Activated CD4-positive, alpha-beta memory T cell treated with anti-CD3 and anti-CD28 coated beads for 36 hours (primary cell): ENCODE measurements at places on chromosomes 2 and 18.

DNA sequence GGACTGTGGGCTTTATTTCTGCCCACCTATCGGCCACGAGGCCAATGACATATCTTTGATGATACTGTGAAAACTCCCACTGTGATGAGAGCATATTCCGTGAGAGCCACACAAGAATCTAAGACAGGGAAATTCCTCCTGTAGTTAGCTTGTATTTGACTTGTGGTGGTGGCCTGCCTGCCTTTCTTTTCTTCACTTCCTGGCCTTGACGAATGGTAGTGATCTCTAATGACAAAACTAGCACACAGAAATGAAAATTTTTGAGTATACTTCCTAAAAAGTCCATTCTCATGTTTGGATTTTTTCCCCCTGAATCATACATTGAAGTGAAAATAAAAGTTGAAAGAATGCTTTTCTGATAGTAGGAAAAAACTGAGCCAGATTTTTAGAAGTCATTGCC lies 94.4 kb downstream of the MGAT5 start:
- no peak for DNase-seq

- no peak for DNase-seq
These were observed 18.4 kb downstream of the PREPL start for GRCh38 chr2:44342854-44343253.

GRCh38 chr2:19484736-19485135 lies 126.3 kb upstream of the OSR1 start:
- DNase-seq = no peak

DNA sequence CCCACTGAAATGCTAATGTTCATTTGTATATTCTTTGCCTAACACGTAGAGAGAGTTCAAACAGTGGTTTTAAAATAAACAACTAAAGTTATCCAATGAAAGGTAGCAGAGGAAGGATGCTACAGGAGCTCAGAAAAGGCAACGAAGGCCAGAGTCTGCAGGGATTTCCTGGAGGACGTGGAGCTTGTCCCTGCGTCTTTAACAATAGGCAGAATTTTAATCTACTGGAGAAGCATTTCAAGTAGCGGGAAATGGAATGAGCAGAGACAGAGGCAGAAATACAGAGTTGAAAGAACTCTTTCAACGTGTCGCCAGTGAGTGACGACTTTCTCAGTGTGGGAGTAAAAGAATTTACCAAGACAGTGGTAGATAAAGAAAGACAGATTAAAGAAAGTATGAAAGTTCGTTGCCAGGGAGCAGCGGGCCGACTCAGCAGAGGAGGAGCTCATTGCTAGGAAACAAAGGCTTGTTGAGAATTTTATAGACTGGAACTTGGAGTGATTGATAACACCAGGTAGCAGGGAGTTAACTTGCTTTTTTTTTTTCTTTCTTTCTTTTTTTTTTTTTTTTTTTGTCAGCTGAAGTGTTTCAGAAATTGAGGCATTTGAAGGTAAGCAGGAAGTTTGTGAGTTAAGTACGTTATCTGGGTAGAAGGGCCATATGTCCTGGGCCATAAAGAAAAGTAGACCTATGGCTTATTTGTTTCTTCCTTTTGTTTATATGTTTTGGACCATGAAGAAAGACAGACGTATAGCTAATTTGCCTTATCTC lies 625 bp upstream of the NBAS start:
- DNase-seq = peak; percentile 60

GRCh38 chr2:220660277-220661145 lies 911.6 kb downstream of the EPHA4 start:
- no peak for DNase-seq

- DNase-seq = peak; percentile 54
These were observed 675 bp downstream of the PRKD3 start for GRCh38 chr2:37323781-37324535.

DNA sequence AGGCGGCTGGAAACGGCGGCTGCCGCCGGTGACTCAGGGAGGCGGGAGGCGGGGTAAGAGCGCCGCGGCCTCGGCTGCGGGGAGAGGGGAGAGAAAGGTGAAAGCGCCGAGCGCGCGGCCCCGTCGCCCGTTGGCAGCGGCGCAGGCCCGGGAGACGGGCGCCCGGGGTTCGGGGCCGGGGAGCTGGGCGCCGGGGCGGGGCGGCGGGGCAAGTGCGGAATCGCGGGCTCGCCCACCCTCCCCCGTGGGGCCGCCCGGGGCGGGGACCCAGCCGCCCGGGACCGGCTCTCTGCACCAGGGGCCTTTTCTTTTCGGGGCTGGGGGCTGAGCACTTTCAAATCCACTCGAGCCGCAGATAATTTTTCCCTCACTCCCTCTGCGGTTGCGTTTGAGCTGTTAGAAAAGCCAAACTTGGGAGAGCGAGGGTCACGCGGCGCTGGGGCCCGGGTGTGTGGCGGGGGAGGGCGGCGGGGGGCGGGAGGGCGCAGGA lies 266 bp downstream of the KDM3A start:
- DNase-seq = no peak

GRCh38 chr2:205755923-205756322 lies 73.6 kb downstream of the NRP2 start:
- no peak for DNase-seq

DNA sequence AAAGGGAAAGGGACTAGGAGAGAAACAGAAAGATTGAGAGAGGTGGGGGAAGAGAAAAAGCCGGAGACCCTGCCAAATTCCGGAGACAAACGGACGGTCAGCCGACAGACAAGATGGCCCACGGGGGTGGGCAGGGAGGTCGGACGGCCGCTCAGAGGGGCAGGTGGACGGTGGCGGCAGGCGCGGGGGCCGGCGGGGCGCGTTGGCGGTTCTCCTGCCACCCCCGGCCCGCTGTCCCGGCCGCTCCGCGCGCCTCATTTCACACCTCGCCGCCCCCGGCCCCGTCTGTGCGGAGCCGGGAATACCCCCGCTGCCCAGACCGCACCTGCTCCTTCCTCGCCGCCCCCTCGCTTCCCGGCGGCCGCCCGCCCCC lies 935 bp downstream of the SLC30A3 start:
- peak; percentile 18 for DNase-seq

GRCh38 chr18:154151-154550 lies 4.2 kb upstream of the USP14 start:
- no peak for DNase-seq

DNA sequence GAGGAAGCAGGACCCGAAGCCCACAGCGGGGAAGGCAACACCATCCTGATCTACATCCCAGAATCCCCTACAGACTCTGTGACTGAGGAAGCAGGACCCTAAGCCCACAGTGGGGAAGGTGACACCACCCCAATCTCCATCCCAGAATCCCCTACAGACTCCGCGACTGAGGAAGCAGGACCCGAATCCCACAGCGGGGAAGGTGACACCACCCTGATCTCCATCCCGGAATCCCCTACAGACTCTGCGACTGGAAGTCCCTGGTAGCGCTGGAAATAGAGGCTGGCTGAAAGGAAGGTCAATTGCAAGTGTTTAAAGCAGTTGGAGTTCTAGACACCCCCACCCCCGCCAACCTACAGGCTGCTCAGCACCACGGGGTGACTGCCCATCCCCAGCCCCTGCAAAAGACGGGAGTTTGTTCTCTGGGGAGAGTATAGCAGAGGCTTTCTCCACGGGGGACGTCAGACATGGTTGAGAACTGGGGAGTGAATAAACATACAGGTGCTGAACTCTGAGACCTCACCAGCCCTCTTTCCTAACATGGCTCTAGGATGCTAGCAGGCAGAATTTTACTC lies 21.0 kb downstream of the CIB4 start:
- no peak for DNase-seq

DNA sequence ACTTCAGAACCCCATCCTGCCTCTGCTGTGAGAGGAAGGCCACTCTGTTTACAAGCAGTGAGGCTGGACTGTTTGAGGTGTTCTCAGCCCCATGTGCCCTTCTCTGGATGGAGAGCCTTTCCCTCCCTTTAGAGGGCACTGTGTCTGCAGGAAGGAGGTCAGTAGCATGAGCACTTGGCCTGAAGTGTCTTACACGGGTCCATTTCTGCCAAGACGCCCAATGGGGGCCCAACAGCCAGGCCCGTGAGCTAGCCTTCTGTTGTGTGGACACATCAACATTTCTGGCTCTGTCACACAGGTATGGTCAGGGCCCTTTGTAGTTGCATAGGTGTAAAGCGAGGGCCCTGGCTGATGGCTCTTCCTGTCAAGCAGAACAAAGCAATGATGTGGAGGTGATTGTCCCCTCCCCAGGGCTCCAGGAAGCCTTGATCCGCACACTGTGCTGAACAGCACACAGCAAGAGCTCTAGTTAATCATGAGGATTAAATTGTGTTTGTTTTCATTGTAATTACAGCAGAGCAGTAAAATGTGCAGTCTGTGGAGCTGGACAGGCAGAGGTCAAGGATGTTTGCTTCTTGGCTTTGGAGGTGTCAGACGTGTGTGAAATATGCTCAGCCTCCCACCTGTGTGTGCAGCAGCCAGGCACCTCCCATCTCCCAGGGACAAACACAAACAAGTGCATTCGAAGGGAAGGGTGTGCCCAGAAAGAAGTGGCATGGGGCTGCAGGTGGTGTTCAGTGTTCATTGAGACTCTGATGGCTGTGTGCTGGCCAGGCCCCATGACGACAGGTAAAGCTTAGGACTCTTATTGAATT lies 132.1 kb downstream of the SH3RF3 start:
- no peak for DNase-seq

- DNase-seq = no peak
These were observed 234.4 kb upstream of the FIGN start for GRCh38 chr2:163970058-163970813.

GRCh38 chr2:37774976-37775907 lies 103.8 kb upstream of the CDC42EP3 start:
- no peak for DNase-seq

DNA sequence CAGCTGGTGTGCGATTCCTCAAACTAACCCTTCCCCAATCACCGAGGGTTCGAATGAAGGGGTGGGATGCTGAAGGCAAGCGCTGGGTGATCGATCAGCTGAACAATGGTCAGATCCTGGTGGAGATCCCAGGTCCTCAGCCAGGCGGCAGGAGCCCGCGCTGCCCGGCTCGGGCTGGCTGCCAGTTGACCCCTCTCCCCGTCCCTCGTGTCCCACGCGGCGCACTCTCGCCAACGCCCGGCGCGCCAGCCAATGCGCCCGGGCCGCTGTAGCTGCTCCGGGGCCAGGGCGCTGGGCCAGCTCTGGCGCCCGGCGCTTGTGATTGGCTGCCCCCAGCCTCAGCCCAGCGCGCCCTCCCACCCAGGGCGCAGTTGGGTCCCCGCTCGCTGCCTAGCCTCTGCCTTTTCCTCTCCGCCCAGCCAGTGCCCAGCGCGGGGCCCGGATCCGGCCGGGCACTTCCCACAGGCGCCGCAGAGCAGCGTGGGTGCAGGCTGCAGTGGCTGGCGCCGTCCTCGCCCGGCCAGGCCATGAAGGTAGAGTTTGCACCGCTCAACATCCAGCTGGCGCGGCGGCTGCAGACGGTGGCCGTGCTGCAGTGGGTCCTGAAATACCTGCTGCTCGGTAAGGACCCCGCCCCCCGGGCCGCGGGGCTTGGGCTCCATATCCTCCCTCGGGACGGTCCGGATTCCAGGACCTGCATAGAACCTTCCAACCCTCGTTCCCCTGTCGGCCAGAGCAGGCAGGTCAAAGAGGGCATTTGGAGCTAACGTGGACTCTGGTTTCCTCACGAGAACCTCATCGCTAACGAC lies at the start of gene MOGAT1:
Gene MOGAT1 (plus strand): TSS at position 400 of the 809 bp plus-strand sequence. CDS start 128 bp downstream, at position 528.
- peak; percentile 14 for DNase-seq

GRCh38 chr2:9820020-9820973 lies 23.0 kb upstream of the TAF1B start:
- no peak for DNase-seq

DNA sequence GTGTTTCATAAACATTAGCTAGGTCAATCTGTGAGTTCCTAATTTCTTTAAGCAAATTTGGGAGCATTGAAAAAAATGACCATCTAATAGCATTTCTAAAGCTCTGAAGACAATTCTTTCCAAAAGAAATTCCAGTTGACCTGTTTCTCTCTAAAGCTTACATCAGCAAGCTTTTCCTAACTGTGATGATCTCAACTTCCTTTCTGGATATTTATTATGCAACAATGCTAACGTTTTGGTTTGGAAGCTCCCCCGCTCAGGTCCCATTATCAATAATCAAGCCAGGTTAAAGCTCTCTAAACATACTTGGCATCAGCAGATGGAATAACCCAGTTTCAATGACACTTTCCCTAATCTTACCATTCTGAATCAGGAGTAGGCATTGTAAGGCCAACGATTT lies 196.3 kb upstream of the TANK start:
- DNase-seq = no peak

DNA sequence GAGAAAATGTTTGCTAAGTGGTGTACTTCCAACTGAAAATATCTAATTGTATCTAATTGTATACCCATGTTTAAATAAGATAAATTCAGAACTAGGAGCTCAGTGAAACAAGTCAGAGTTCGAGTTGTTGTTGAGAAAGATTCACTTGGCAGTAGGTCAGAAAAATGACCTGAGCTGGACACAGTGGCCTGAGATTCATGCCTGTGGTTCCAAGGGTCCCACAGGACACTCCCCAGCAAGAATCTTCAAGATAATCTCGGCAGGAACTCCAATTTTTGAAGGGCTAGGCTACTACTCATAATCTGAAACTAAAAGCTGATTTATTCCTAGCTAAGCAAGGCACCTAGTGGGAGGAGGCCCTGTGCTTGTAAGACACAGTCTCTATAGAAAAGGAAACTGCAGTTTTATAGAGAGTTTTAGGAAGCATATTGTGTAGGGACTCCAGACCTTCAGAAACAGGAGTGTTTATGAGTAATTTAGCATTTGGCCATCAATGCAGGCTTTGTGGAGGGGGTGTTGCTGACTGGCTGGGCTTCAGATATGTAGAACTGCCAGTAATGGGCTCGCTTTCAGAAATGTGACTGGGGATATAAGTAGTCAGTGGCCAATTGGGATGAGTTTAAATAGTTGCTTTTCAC lies 43.2 kb downstream of the SP140 start:
- peak; percentile 32 for DNase-seq

GRCh38 chr2:78304678-78305077 lies 720.8 kb upstream of the REG3G start:
- no peak for DNase-seq

GRCh38 chr2:106720026-106720425 lies 165.9 kb downstream of the ST6GAL2 start:
- DNase-seq = no peak

DNA sequence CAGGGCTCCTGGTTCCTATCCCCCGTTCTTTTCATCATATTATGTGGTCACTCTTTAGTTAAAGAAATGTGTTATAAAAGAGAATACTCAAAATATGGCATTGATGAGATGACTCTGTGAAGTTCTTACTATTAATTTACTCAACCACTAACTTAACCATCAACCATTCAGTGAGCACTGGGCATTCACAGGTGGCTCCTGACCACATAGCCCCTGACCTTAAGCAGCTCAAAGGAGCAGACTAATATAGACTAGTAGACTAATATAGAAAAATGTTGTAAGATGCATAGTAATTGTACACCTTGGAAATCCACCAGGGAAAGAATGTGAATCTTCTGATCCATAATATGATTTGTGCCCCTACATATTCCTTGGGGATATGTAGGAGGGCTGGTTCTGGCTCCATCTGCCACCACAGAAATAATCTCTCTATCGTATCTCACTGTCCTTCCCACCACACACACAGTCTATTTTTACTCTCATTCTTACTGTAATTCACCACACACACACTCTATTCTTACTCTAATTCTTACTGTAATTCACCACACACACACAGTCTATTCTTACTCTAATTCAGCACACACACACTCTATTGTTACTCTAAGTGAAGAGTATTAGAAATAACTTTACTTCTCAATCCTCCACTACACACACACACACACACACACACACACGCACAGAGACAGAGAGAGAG lies 188.9 kb upstream of the ITGA4 start:
- DNase-seq = no peak

GRCh38 chr2:61639721-61640120 lies 101.6 kb upstream of the XPO1 start:
- DNase-seq = no peak

GRCh38 chr18:34085140-34085739 lies 139.5 kb downstream of the NOL4 start:
- DNase-seq = no peak
